ENCODE measurements at places on chromosomes 6 and 20.

- DNase-seq = no peak
These were observed 44.8 kb downstream of the AGPAT4 start for GRCh38 chr6:161228921-161229591.

GRCh38 chr20:36394340-36394965 lies 88.3 kb downstream of the DLGAP4 start:
- DNase-seq = no peak

DNA sequence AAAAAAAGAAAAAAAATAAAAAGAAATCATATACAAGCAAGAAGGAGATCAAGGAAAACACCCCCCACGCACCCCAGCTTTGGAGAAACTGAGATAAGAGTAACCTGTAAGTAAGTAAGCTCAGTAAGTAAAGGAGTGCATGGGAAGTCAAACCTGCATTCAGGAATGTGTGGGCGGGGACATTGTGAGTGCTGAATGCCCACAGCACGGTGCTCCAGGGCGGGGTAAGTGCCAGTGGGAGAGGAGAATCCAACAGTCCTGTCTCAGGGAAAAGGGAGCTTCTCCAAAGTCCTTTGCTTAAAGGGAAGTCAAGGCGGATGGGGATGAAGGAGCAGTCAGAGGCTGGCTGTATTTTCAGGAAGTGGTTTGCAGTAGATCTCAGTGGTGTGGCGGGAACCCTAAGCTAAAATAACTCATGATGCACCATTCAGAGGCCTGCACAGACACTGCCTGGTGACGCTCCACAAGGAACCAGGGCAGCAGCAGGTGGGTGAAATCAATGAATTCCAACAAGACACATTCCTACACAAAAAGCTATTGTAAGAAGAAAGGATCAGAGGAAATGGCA lies 368.0 kb downstream of the QKI start:
- DNase-seq = no peak

DNA sequence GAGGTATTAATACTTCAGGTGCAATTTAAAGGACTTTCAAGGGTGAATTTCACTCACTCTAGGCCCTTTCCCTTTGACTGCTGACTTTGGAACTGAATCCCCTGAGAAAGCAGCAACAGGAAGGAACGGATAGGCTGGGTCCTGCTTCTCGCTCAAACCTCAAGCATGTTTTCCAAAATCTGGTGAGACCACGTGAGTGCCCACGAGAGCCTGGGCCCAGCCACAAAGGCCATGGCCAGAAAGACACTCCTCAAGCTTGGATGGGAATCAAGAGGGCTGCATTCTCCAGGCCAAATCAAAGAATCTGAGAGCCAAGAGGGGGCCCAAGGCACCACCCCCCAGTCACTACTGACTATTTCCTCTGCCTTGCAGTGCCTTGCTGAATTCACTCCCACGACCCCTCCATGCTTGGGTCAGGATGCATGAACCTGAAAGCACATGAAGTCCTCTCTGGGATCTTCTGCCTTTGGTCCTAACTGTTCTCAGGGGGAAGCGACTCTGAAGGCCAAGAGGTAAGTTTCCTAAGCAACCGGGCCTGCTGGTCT lies 146.1 kb downstream of the NFATC2 start:
- DNase-seq = no peak

DNA sequence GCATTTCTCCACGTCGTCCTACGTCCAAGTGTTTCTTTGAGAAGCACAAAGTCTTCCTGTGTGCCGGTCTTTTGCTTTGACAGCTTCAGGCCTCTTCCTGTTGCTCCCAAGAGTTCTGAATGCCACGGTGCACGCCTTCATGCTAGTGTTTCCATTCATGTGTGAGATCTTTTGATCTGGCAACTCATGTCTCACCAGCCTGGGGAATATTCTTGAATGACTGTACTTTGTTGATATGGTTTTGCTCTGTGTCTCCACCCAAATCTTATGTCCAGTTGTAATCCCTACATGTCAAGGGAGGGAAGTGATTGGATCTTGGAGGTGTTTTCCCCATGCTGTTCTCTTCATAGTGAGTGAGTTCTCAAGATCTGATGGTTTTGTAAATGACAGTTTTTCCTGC lies 129.6 kb upstream of the THBS2 start:
- DNase-seq = no peak

Measured in T-helper 2 cell (primary cell).